ENCODE measurements at places on chromosomes 5 and 9.

GRCh38 chr5:178094345-178094744 lies 19.0 kb upstream of the N4BP3 start:
- no peak for DNase-seq

DNA sequence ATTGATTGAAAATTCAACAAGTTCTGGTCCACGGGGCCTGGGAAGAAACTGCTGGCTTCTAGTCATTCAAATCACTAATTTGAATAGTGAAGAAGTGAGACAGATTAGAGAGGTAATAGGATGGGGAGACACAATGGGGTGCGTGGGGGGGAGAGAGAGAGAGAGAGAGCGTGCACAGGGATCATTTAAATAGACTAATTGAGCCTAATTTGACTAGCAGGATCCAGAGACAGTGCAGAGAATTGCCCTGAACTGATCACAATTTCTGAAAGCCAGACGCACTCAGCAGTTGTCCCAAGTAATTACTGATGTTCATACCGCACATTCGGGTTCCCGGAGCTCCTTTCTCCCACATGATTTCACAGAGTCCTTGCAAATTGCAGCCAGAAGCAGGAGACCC lies 50.3 kb upstream of the C5orf58 start:
- no peak for DNase-seq

DNA sequence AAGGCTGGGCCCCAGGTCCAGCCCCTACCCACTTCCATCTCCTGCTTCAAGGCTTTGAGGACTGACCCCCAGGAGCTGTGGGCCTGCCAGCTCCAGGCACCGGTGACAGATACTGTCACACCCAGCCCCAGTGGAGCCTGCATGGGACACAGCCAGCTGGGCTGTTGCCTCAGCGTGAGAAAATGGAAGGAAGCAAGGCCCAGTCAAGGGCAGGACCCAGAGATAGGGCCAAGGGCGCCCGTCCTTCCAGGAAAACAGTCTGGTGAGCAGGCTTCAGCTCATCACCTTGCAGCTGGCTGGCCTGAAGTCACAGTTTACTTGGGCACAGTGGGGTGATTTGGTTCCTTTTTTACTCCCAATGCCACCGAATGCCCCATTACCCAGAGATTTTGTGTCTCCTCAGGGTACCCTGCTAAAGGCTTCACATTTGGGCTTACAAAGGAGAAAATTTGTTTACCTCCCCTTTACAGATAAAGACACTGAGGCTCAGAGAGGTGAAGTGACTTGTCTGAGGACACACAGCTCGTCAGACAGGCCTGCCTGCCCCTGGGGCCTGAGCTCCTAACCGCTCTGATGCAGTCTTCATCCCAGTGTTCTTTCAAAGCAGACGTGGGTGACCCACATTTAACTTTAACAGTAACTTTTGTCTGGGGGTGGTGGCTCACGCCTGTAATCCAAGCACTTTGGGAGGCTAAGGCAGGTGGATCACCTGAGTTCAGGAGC lies 21.5 kb upstream of the WDR38 start:
- DNase-seq, result no peak

- DNase-seq, result no peak
Observed at GRCh38 chr9:93662952-93663572, 86.7 kb downstream of the PHF2 start.

GRCh38 chr5:10173716-10174115 lies 76.0 kb downstream of the ATPSCKMT start:
- no peak for DNase-seq

GRCh38 chr5:159052401-159053011 lies 47.2 kb downstream of the EBF1 start:
- DNase-seq, result no peak

DNA sequence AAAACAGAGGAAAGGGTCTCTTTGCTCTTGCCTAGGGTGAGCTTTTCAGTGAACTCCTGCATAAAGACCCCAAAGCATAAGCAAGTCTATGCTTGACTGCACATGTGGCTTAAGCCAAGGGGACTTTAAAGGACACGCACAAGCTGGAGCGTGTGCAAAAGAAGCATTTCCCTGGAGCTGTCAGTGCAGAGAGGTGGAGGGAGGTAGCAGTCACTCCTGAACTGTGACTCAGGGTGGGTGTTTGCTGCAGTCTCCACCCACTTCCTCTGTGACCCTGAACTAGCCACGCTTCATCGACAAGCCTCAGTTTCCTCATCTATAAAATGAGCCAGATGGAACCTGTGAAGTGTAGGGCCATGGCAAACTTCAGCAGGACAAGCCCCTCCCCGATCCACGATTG lies 72.4 kb downstream of the PDZD2 start:
- no peak for DNase-seq

DNA sequence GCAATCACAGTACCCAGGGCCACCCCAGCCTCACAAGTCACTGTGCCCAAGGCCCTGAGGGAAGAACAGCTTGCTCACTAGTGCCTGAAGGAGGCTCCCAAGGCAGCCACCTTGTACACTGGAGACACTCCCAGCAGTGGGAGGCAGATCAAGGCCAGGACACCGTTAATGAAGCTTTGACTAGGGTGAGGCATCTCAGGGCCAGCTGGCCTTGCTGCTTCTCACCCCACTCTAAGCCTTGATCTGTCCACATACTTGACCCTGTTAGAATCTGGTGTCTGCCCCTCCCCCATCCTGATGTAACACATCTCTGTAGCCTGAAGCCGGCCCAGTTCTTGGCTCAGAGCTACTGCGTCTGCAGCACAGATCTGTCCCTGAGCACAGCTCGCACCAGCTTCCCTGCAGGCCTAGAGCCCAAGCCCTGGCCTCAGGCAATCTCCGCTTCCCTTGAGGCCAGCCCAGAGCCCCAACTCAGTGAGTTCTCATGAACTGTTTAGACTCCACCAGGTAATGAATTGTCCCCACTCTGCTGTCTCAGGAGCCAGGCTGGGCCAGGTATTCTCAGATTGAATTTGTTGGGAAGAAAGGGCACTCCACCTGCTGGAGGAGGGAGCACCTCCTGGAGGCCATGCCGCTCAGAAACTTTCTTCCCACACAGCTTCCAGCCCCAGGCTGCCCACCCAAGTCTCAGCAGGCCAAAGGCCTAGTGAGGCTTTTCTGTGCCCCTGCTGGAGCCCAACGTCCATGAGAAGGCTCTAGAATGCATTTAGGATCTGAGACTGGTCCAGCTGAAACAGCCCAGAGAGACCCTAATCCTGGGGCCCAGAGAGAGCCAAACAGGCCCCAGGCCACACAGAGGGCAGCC lies 13.4 kb upstream of the JADE2 start:
- DNase-seq, result no peak

GRCh38 chr5:133202066-133202665 lies 150.4 kb downstream of the HSPA4 start:
- no peak for DNase-seq

- DNase-seq, result no peak
Observed at GRCh38 chr9:126397056-126397455, 70.4 kb downstream of the MVB12B start.

DNA sequence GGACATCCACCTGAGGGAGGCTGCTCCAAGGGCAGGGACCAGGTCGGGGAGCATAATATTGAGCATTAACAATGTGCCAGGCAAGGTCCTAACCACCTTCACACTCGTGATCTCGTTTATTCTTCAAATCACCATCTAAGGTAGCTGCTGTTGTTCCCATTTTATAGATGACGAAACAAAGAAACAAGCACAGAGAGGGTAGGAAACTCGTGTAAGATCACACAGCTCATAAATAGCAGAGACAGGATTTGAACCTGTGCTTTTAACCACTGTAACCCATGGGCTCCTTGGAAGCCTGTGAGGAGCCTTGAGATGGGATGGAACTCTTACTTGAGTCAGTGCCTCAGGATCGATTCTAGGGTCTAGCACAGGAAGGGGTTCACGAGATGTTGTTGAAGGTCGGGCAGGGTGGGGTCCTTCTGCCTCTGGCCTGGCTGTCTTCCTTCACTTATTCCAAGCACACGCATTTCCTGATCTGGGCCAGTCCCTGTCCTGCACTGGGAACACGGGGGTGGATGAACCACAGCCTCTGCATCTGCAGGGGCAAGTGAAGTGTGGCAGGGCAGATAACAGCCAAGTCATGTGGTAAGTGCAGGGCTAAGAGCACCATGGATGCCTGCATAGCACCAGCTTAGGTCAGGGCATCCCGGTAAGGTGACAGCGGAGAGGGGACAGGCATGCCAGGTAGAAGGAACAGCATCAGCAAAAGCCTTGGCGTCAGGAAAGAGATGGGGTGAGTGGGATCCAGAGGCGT lies 188.1 kb downstream of the MELK start:
- DNase-seq, result no peak

GRCh38 chr9:113311961-113312360 lies 8.8 kb upstream of the RNF183 start:
- DNase-seq, result no peak

Data from amygdala (tissue), 56 donors.